ENCODE measurements at places on chromosomes 13 and 19.

DNA sequence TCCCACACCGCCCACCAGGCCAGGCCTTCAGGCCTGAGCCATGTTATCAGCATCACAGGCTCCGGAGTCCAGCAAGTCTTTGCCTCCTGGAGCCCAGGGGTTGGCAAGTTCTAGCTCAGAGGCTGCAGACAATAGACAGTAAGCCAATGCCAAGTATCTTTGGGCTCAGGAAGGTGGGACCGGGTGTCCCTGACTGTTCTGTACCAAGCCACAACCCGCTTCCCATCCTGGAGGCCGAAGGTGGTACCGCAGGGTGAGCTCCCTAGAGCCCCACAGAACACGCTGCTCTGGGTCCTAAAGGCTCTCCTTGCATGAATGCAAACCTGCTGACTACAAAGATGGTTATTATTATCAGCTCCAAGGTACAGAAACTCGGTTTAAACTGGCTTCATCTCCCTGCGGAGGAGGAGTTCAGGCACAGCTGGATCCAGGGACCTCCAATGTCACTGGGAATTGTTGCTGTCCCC lies 5.5 kb upstream of the FSTL3 start:
- DNase-seq = no peak

GRCh38 chr13:25872481-25873241 lies 179.2 kb downstream of the SHISA2 start:
- DNase-seq = no peak

DNA sequence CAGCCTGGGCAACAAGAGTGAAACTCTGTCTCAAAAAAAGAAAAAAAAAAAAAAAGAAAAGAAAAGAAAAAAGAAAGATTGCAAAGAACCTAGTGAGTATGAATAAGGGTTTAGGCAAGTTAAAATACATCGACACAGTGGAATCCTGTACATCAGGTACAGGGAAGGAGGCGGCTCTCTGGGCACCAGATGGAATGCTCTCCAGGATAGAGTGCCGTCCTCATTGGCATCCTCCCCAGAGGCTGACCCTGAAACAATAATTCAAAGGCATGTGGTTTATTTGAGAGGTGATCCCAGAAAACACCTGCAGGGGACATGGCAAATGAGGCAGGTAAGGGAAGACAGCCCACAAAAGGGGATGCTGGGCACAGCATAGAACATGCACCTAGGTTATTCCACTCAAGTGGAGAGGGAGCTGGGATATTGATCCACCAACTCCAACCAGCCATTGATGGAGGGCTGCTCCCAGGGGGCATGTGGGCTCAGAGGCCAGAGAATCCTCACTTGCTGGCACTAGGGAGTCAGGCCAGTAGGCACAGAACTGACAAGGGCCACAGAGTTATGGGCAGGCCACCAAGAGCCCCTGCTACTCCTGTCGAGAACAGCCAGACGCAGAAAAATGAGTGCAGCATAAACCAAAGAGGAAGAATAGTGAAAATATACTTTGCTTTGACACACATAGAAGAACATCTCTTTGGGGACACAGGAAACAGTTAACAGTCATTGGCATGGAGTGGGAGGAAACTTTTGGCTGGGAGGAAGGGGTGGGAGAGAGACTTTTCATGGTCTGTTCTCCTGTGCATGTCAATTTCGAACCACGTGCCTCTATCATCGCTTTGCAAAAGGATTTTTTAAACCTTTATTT lies 4.2 kb downstream of the TSPAN16 start:
- no peak for DNase-seq

DNA sequence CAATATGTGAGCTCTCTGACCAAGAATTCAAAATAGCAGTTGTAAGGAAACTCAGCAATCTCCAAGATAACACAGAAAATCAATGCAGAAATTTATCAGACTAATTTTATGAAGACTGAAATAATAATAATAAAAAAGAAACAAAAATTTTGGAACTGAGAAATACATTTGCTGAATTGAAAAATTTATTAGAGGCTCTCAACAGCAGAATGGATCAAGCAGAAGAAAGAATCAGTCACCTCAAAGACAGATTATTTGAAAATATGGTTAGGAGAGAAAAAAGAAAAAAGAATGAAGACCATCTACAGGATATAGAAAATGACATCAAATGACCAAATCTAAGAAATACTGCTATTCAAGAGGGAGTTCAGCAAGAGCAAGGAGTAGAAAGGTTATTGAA lies 75.6 kb downstream of the RFC3 start:
- no peak for DNase-seq

All from neuronal stem cell (in vitro differentiated cells).